ENCODE measurements at places on chromosomes 16 and 17. TPM values are rescaled to one million over a fixed set of nuclear protein-coding genes. Genes with fewer than 3 reads are reported as not detected.

DNA sequence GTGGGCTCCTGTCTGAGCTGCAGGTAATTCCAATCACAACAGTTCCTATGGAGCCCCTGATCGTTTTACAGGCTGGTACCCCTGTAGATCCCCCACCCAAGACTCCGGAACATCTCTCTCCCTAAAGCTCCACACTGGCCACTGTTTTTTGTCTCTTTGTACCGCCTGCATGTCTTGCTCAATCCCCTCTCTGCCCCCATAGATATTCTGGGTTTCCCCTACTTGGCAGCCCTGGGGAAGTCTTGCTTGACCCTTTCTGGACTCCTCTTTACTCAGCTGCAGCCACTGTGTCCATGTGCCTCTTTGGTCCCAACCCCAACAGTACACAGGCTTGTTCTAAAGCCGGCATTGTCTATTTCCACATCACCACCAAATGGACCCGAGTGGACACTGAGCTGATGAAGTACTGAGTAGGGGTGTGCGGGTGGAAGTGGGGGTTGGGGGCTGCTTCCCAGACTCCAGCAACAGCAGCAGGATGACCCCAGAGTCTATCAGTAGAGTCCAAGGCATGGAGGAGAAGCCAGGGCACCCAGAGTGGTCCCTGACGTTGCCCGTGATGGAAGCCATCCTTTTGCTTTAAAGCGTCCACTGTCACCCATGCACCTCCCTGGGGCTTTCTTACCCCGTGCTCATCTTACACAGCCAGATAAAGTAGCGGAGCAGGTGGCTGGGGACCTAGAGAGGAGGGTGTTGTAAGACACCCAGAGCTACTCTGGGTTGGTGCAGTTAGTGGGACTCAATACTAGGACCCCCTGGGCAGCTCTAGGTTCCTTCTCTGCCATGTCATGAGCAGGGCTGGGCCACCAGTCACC lies 6.4 kb downstream of the CD300LB start:
- no peaks in the 10 kb centered on the region for H3K4me1 ChIP-seq
- no peak overlapping the region for H3K27ac ChIP-seq
- no peaks in the 10 kb centered on the region for H3K27me3 ChIP-seq

DNA sequence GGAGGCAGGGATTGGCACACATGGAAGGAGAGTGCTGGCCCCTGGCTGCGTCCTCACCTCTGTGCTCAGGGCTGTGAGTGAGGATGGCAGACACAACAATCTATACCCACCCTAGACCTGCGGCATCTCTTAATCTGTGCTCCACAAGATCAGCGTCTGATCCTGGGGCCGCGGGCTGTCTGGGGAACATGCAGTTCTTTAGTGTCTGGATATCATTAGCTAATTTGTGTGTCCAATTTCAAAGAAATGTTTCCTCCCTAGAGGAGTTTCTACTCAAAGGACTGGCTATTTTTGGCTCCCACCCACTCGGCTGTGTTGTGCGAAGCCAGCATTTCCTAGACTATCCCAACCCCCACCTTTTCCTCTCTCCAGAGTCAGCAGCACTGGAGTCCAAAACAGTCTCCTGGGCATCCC lies 93.8 kb downstream of the GRIN2A start:
- H3K4me1 ChIP-seq, result no peaks in the 10 kb centered on the region
- DNase-seq, result no peak
- H3K27me3 ChIP-seq, result no peaks in the 10 kb centered on the region
- no peaks in the 10 kb centered on the region for H3K36me3 ChIP-seq

- no peak for DNase-seq
- H3K27me3 ChIP-seq, result peaks cover 16% of the 10 kb centered on the region
- no peak overlapping the region for H3K27ac ChIP-seq
- H3K4me1 ChIP-seq, result peaks cover 9% of the 10 kb centered on the region
- no peak overlapping the region for H3K4me3 ChIP-seq
- H3K36me3 ChIP-seq, result no peaks in the 10 kb centered on the region
Observed at GRCh38 chr17:4785311-4786105, 656 bp downstream of the VMO1 start.

- H3K27ac ChIP-seq, result no peak overlapping the region
- H3K27me3 ChIP-seq, result no peaks in the 10 kb centered on the region
- H3K36me3 ChIP-seq, result no peaks in the 10 kb centered on the region
Observed at GRCh38 chr17:14827396-14827919, 437.7 kb downstream of the PMP22 start.

GRCh38 chr17:3904501-3904900 lies 11.6 kb upstream of the CAMKK1 start:
- no peak overlapping the region for H3K4me3 ChIP-seq
- H3K36me3 ChIP-seq, result no peaks in the 10 kb centered on the region
- no peak for DNase-seq
- H3K4me1 ChIP-seq, result no peaks in the 10 kb centered on the region

GRCh38 chr17:68737761-68738443 lies 136.7 kb upstream of the FAM20A start:
- H3K27ac ChIP-seq, result no peak overlapping the region
- DNase-seq, result no peak
- no peak overlapping the region for H3K4me3 ChIP-seq
- H3K4me1 ChIP-seq, result no peaks in the 10 kb centered on the region
- H3K27me3 ChIP-seq, result peaks cover 3% of the 10 kb centered on the region

DNA sequence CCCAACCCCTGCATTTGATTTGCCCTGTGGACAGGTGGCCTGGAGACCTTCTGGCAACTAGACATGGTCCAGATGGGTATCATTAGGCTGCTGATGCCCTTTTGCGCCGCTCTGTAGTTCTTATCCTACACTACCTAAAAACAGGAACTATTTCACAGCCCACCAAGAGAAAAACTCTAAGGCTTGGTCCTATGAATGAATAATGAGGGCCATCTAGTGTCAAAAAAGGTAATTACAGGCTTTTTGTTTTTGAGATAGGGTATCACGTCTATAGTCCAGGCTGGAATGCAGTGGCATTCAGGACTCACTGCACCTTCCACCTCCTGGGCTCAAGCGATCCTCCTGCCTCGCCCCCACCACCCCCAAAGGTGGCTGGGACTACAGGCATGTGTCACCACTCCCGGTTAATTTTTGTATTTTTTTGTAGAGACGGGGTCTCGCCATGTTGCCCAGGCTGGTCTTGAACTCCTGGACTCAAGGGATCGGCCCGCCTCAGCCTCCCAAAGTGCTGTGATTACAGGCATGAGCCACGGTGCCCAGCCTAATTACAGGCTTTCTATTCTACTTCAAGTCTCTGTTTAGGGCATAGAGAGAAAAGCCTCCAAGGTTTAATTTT lies 20.9 kb downstream of the COIL start:
- H3K4me1 ChIP-seq, result no peaks in the 10 kb centered on the region
- no peaks in the 10 kb centered on the region for H3K27me3 ChIP-seq
- H3K36me3 ChIP-seq, result peaks cover 83% of the 10 kb centered on the region
- no peak overlapping the region for H3K27ac ChIP-seq

DNA sequence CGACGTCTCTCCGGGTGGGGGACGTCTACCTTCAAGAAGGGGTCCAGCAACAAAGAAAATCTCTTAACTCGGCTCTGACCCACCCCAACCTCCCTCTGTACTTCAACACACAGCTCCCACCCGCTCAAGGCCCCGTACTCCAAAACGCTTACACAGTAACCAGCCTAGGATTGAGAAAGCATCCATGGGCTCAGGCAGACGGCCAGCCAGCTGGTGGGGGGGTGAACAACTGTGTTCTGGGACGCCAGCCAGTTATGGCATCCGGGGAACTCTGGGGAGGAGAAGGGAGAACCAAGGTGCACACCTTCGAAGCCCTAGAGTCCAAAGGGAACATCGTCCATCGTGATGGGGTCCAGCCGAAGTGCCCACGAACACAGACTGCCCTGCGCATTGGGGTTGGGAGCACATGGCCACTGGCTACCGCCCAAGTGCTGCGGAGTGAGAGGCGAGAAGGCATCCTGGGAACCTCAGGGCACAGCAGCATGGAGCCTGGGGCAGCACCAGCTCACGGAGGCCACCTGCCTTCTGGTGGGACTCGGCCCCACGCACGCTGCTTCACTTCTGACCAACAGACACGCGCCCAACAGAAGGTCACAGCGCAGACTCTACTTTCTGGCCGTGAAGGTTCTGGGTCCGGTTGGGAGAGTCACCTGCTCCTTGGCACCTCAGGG lies 14.3 kb downstream of the SLC16A3 start:
- peaks cover 36% of the 10 kb centered on the region for H3K4me1 ChIP-seq
- no peaks in the 10 kb centered on the region for H3K27me3 ChIP-seq
- no peak overlapping the region for H3K27ac ChIP-seq
- H3K4me3 ChIP-seq, result no peak overlapping the region
- no peak for DNase-seq

- DNase-seq, result no peak
- H3K27me3 ChIP-seq, result no peaks in the 10 kb centered on the region
Observed at GRCh38 chr17:9346296-9346926, 229.2 kb downstream of the STX8 start.

DNA sequence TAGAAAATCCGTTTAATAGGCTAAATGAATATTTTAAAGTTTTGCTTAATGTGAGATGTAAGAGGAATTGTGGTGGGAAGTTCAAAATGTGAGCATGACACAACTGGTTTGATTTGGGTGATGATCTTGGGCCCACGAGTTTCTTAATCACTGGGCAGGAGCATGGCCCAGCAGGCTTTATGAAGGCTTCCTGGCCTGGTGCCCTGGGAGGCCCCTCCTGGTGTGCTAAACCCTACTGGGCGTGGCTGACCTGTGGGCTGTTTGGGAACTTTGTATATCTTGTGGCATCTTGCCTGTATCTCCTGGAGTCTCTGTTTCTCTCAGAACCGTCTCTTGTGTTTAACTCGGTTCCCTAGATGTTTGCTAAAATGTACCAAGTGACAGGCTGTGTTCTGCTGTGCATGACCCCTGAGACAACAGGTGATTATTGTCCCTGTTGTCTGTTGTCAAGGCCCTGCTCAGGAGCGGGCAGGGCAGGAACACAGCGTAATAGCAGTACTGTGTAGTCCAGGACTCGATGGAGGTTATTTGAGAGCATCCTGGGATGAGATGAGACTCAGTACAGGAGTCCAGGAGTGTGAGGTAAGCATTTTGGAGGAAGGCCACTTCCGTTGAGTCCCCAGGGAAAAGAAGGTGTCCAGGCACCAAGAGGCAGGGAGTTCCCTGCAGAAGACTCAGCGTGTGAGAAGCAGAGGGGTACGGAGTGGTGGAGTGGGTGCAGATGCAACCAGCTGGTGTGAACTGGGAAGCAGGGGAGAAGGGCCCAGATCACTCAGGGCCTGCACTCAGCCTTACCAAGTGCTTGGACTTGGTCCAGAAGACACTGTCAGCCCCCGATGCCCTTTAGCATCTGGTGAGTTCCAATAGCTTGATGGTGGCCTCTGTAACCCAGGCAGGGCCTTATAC lies 48.5 kb downstream of the B9D1 start:
- H3K27ac ChIP-seq, result no peak overlapping the region
- no peaks in the 10 kb centered on the region for H3K4me1 ChIP-seq
- H3K27me3 ChIP-seq, result peaks cover 7% of the 10 kb centered on the region
- H3K4me3 ChIP-seq, result no peak overlapping the region

DNA sequence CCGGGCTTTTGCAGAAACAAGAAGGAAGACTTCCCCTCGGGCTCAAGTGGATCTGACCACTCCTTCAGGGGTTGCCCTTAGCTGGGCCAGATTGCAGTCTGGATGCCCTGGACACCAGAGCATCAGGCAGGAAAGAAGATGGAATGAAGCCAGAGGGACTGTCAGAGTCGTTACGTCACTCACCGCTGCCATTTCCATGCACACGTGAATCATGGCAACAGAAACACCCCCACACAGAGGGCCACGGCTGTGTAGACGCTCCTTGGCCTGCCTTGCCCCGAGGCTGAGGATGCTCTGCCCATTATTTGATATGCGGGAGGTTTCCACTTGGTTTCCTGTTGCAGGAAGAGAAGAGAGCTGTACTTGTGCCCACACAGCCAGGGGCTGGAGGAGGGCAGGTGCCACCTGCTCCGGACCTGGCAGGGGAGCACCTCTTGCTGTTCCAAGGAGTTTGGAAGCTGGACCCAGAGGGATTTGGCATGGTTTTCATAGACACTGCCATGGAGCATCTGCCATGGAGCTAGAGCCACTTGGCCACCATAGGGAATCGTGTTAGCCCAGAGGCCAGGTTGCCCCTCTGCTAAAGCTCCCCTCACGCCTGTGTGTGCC lies 29.4 kb downstream of the RBFOX3 start:
- H3K36me3 ChIP-seq, result no peaks in the 10 kb centered on the region
- H3K27me3 ChIP-seq, result no peaks in the 10 kb centered on the region
- no peak overlapping the region for H3K27ac ChIP-seq
- no peak overlapping the region for H3K4me3 ChIP-seq

- no peak overlapping the region for H3K4me3 ChIP-seq
- H3K27ac ChIP-seq, result no peak overlapping the region
- no peaks in the 10 kb centered on the region for H3K36me3 ChIP-seq
- H3K4me1 ChIP-seq, result no peaks in the 10 kb centered on the region
- no peak for DNase-seq
Observed at GRCh38 chr17:57899391-57899790, 49.5 kb upstream of the MRPS23 start.

DNA sequence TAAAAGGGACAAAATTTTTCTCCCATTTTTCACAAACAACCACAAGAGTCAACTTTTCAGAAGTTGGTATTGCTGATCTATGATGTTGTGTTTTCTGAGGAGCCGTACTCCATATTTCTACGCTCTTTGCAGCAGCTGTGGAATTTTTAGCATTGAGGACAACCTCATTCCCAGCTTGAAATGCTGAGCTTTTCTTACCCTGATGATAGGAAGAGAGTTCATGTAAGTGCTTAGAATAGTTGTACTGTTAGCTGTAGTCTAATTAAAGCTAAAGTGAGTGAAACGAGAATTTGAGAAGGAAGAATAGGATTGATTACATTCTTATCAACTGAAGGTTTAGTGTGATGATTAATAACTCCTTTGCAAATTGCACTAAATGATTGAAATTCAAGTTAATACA lies 72.3 kb downstream of the NF1 start:
- DNase-seq, result no peak
- no peaks in the 10 kb centered on the region for H3K36me3 ChIP-seq
- H3K27me3 ChIP-seq, result no peaks in the 10 kb centered on the region
- no peak overlapping the region for H3K4me3 ChIP-seq
- H3K4me1 ChIP-seq, result no peaks in the 10 kb centered on the region
- H3K27ac ChIP-seq, result no peak overlapping the region

DNA sequence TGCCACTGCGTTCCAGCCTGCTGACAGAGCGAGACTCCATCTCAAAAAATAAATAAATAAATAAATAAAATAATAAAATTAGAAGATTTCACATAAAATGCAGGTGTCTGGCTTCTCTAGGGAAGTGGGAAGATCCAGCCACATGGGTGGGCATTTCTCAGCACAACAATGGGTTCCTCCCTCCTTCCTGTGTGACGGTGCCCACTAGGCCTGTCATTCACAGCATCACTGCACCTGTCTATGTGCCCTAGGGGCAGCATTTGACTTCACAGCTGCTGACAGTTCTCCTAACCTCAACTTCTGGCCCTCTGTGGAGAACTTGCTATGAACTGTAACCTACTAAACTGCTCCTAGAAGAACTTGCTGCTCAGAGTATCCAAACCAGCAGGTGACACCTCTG lies 3.0 kb downstream of the ABHD15 start:
- no peak overlapping the region for H3K4me3 ChIP-seq
- no peak for DNase-seq
- H3K4me1 ChIP-seq, result peaks cover 23% of the 10 kb centered on the region
- H3K36me3 ChIP-seq, result no peaks in the 10 kb centered on the region

GRCh38 chr17:16512011-16512410 lies 20.0 kb upstream of the LRRC75A start:
- H3K27me3 ChIP-seq, result no peaks in the 10 kb centered on the region
- DNase-seq, result no peak
- H3K36me3 ChIP-seq, result no peaks in the 10 kb centered on the region
- H3K4me3 ChIP-seq, result no peak overlapping the region
- no peaks in the 10 kb centered on the region for H3K4me1 ChIP-seq
- no peak overlapping the region for H3K27ac ChIP-seq

Gene CDYL2
- 71.3 TPM for total RNA-seq

Gene ABCC12
- not detected for total RNA-seq

Gene RPL38
- total RNA-seq, result 1,232 TPM

Gene OR3A3
- total RNA-seq, result not detected

Gene NAGS
- total RNA-seq, result 1.6 TPM

Gene DNAH2
- not detected for total RNA-seq

Gene KCNJ18
- not detected for total RNA-seq
